ENCODE measurements at places on chromosomes 12 and 14.

DNA sequence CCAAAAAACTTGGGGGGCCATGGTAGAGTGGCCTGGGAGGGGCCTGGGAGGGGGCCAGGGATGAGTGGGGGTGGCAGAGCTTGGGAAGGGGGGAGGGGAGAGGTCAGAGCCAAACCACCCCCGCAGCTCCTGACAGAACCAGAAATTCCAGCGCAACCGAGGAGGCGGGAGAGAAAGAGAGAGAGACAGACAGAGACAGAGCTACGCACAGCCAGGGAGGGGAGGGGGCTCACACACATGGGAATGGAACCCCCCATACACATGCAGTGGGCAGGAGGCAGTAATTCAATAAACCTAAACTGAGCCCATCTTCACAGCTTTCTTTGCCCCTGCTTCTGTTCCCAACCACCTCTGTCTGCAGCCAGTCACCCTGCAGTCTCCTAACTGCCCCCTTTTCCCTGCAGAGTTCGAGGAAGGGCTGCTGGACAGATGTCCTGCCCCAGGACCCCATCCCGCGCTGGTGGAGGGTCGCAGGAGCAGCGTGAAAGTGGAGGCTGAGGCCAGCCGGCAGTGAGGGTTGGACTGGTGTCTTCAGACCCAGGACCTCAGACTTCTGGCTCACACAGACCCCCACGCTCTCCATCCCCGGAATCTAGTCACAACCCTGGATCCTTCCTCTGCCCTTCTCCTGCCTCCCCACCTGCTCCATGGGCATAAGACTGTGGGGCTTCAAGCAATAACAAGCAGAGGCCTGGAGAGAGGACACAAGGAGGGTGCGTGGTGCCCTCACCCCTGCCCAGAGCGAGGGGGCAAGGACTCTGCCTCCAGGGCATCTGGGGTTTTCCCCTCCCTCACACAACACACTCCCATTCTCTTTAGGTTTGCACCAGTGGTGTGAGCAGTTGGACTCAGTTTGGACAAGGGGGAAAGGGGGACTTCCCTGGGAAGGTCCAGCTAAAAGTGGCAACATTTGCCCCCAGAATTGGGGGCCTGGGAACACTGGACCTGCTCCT, 5.6 kb downstream of the NAB2 start:
- DNase-seq, result no peak

- DNase-seq, result no peak
Measured at GRCh38 chr12:130788515-130788914, 50.5 kb downstream of the STX2 start.

DNA sequence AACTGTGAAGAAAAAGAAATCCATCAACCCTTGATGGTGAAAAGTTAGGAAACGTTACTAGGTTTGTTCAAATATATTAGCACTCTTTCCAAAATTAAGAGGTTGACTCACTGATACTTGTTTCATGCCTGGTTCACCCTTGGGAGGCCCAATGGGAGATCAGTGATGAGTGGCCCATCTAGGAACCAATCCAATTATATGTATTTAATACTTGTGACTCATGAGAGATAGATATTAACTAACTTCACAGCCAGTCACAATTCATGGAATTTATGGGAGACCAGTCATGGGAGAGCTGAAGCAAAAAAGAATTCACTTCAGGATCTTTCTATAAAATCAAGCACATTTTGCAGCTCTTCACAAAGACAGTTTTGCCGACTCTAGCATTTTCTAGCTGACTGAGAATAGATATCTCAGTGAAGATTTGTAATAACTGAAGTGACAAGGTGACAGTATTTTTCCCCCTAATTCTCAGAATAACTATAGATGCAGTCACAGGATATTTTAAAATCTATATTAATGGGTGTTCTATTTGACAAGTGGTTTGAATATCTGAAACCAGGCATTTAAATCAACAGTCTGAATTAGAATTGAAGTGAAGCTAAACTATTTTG, 230.2 kb downstream of the EPS8 start:
- DNase-seq, result no peak

DNA sequence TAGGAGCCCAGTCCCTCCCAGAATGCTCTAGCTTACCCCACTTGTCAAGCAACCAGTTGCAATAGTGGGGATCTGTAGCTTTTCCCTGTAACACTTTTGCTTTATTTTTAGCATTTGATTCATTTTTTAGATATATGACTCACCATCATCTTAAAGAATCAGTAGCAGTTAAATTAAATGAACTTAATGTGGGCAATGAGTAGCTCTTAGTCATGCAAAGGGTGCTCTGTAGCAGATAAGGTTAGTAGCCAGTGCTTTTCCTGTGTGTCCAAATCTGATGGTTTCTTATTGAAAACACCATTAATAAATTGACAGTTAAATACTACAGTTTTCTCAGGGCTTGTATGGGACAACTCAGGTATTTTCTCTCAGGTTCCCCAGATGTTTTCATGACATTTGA, 311.8 kb downstream of the RERGL start:
- DNase-seq, result no peak

DNA sequence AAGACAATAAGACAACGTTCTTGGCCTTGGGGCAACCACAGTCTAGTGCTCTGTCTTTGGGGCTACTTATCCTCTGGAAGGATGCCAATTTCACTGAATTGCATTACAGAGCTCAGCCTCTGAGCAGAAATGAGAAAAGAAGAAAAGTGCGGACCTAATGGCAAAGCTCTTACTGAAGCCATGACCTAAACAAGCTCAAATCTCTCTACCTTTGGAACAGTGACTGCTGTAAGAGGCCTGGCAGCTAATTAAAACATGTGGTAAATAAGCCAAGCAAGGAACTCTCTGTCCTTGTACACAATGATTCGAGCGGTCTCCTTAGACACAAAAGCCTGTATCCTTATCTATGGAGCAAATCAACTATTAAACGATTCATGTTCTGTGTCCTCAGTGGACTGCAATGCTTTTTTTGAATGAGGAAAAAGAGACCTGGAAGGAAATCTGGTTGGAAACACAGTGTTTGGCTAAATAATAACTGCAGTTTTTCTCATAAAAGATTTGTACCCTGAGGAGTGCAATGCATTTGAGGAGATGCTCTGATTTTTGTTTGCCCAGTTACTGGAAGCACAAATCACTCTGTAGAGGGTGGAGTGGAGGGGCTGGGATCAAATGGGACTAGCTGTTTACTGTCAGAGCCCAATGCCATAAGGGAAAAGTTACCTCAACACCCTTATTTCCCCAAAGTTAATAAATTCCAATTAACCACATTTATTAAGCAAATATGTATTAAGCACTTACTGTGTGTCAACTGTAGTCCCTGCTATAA, 113.9 kb downstream of the NDUFA12 start:
- no peak for DNase-seq

DNA sequence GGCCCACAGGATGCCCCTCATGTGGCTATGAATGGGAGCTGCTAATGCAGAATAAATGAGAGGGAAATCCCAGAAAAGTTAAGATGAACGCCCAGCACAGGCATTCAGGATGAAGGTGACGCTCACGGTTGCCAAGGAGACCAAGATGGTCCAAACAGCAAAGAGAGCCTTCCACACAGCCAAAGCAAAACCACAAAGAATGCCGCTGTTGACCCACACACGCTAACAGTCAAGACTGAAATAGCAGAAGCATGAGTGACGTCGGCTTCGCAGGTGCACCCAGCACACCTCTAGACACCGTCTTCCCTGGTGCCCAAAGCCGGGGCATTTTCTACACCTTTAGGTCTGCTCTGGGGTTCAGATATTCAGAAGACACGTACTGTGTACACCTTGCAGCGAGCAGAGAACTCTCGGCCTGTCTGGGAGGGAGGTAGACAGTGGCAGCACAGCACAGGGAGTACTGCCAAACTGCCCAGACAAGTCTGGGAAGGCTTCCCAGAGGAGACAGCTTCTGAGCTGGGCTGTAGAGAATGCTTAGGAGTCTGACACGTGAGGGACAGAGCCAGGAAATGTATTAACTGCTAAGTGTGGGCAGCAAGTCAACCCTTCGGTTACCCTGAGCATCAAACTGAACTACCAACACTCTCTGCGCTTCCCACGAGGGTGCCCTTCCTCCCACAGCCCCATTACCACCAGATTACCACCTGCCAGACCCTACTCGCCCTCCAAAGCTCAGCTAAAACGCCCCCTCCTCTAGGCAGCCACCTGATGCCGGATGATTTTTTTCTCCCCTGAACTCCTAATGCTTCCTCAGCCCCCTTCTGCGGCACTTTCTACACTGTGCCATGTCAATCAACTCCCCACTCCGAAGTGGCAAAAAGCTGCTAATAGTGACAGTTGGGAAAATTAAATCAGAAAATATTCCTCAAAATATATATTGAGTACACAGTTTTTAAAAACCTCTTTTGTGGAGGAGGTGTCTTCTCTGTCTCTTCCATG, 50.1 kb downstream of the CCDC88C start:
- DNase-seq, result peak; percentile 89

- no peak for DNase-seq
Measured at GRCh38 chr12:122003651-122004611, 17.8 kb upstream of the BCL7A start.

DNA sequence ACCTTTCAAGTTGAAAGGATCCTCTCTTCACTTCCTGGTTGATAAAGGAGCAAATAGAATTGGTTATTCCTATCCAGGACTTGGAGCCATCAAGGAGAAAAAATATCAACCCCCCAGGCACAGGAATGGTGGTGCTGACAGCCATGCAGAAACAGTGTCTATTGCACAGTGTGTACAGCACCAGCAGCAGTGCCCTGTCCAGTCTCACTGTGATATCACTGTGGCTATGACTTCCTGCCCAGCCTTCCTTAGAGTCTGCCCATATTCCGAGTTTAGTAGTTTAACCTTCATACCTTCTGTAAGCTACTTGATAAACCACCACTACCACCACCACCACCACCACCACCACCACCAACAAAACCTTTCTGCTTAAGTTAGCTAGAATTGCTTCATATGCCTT, 45.1 kb upstream of the FERMT2 start:
- no peak for DNase-seq
